Eye (tissue), 1 donor: ENCODE measurements at places on chromosomes 4 and X.

DNA sequence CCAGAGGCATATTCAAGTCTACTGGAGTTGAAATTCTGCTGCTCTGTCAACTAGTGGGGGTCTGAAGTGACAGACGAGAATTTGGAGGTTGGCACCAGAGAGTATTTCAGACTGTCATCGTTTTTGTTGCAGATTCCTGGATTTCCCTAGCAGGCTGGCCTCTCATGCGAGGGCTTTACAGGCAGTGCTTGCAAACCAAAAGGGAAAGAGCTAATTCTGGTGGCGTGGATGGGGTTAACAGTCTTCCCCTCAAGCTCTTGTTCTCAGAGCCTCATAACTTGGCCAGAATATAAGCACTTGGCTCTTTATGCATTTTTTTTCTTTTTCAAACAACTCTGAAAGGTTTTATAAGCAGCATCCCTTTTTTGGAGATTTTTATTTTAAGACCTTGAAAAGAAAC is at the start of gene SPARCL1:
Gene SPARCL1 (minus strand): TSS at position 190 of the 400 bp plus-strand sequence. CDS start 29,802 bp downstream, outside the sequence.
- DNase-seq: peak; percentile 64

- peak; percentile 45 for DNase-seq
Observed at GRCh38 chr4:1367230-1367935, 20.4 kb downstream of the UVSSA start.

GRCh38 chr4:110049951-110050925 is 137.6 kb downstream of the EGF start:
- peak; percentile 73 for DNase-seq

- DNase-seq: no peak
Observed at GRCh38 chr4:74667944-74668343, 126.4 kb downstream of the BTC start.

- no peak for DNase-seq
Observed at GRCh38 chrX:119682019-119682989, 10.7 kb downstream of the SEPTIN6 start.

- DNase-seq: no peak
Observed at GRCh38 chr4:147056940-147057610, 111.4 kb upstream of the TTC29 start.

DNA sequence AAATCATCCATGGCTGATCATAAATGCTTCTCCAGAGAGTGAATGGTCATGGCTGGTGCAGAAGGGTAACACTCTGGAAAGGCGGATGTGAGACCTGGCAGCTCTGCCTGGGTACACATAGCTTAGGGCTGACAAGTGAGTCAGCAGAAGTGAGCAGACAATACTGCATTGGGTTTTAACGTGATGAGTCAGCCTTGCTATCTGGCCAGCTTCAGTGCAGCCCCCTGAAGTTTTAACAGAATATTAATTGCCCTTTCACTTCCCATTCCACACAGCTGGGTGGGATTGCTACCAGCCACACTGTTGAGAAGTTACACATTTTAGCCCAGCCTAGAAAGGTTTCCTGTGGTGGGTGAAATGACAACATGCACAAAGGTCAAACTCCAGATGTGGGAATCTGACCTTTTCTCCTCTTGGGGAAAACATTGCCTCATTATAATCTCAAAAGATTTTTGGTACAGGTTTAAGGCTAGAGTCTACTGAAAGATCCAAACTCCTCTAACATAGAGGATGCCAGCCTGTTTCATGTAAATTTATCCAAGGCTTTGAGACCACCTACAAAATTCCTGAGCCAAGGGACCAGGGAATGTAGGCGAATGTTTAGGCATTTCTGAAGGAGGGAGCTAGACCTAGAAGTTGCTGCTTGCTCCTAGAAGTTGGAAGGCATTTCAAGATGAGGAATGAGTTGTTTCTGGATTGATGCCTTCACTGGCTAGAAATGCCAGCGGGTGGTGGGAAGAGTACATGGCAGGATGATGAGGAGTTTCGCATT is 230.3 kb upstream of the PGRMC2 start:
- DNase-seq: peak; percentile 69

DNA sequence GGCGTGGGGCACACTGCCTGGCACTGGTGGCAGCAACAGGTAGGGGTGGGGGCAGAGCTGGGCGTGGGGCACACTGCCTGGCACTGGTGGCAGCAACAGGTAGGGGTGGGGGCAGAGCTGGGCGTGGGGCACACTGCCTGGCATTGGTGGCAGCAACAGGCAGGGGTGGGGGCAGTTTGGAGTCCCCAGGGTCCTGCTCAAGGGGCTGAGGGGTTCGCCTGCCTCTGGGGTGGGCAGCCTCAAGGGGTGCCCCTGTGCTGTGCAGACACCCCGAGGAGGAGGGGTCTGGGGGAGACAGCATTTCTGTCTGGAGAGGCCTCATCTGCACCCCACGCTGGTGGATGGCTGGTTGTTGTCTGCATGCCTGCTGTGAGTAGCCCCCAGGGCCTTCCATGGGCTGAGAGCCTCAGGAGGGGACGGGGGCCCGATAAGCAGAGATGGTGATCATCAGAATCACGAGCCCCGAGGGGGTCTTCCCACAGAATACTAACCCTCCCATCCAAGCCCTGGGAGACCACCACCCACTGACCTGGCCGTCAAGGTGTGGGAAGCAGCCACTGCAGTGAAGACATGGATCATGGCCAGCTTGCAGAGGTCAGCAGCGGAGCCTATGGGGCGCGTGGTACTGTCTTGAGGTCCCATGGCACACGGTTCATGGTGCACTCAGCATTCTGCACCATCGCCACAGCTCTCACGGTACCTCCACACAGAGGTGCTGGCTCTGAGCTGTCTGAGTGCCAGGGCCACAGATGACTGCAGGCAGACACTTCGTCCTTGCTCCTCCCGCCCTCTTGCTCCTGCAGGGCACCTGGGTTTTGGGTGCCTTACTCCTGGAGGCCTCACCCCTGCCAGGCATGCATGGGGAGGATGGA is 21.5 kb downstream of the NAT8L start:
- DNase-seq: no peak

- DNase-seq: no peak
Observed at GRCh38 chr4:169228076-169228475, 42.7 kb downstream of the SH3RF1 start.

GRCh38 chr4:1178300-1179088 is 6.1 kb upstream of the SPON2 start:
- DNase-seq: no peak

DNA sequence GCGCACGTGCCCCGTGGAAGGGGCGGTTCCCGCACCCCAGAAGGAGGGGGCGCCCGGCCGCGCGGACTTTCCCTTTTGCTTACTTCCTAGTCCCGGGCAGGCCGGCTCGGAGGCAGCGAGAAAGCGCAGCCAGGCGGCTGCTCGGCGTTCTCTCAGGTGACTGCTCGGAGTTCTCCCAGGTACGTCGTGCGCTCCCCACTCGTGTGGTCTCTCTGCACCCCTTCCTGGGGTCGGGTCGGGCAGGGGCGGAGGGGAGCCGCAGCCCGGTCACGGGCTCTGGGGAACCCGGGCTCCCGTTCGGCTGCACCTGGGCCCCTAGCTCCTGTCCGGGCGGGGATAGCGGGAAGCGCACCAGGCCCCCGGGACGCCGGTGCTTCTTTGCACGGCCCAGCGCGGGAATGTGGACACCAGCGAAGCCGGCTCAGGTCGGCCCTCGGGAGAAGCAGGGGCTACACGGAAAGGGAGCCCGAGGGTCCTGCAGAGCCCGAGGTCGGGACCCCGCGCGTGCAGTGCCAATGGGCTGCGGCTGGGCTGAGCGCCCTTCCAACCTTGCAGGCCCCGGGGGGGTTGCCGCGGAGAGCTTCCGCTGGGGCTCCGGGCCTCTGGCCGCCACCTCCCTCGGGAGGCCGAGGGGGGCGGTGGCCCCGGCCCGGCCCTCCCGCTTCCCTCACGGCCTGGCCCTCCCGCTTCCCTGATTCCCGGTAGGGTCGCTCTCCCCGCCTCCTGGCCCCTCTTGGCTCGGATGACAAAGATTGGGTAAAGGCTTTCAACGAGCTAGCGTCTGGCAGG is at the start of gene TLR2:
Gene TLR2 (plus strand): TSS at position 99 of the 789 bp plus-strand sequence. CDS start 18,628 bp downstream, outside the sequence.
- DNase-seq: peak; percentile 70

DNA sequence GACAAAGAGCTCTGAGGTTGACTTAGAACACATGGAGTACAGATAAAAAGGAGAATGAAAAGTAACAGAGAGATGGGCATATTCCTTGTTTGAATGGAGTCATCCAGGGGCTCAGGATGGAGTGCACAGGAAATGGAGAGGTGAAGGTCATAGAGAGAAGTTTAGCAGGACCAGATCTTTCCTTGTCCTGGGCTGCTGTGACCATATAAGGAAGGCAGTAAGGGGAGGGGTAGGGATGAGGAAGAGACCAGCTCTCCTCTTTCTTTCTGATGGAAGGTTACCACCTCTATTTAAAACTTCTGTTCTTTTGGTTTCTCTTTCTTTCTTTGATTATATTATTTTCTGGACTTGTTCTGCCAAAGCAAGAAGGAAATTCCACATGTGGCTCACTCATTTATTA is 27.0 kb downstream of the AR start:
- no peak for DNase-seq

GRCh38 chr4:118865091-118865708 is 23.5 kb upstream of the SYNPO2 start:
- peak; percentile 50 for DNase-seq

DNA sequence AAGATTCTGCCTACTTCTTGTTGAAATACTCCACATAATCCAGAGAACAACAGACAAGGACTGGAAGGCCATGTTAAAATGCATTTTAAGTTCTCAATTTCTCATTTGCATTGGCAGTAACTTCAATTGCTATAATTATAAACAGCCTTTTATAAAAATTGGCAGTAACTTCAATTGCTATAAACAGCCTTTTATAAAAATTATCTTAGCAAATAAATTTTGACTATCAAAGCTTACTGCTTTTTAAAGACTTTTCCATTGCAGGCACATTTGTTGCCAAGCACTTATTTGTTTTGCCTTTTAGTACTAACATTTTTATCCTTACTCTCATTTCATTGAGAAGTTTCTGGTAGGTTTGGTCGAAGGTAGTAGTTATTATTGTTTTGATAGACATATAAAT is 17.8 kb downstream of the SCFD2 start:
- DNase-seq: no peak

GRCh38 chrX:11319806-11320520 is 26.8 kb downstream of the AMELX start:
- peak; percentile 63 for DNase-seq

GRCh38 chr4:104205116-104205515 is 289.6 kb downstream of the CXXC4 start:
- DNase-seq: no peak

GRCh38 chr4:48629458-48629857 is 139.4 kb downstream of the ZAR1 start:
- no peak for DNase-seq

DNA sequence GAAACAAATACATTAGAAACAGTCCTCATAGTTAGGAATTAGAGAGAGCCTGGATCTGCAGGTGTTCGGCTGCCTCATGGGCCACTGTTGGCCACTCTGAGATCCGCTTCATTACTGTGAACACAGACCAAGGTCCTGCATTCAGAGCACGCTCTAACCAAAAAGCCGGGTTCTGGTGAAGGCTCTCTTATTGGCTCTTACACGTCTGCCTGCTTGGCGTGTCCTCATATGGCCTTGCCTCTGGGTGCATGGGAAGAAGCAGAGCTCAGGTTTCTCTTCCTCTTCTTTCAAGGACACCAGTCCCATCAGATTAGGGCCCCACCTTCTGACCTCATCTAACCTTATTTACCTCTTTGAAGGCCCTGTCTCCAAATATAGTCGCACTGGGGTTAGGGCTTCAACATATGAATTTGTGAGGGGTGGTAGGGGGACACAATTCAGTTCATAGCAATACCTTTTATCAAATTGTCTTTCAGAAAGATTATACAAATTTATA is 37.1 kb upstream of the ELF2 start:
- no peak for DNase-seq

GRCh38 chr4:24497221-24497620 is 87.1 kb downstream of the DHX15 start:
- DNase-seq: no peak

DNA sequence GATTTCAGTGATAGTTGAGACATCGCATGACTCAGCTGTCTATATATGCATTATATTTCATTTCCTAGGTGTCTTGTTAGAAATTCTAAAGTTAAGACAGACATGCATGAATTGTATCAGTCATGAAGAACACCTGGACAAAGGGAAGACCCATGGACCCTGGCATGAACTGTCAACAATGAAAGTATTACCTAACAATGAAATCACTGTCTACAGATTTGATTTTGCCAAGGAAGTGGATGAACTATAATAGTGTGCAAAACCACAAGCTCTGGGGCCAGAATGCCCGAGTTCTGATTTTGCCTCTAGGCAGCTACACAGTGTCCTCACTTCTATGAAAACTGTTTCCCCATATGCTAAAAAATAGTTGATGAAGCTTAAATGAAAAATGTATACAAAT is 386.1 kb downstream of the NLGN4X start:
- DNase-seq: no peak

DNA sequence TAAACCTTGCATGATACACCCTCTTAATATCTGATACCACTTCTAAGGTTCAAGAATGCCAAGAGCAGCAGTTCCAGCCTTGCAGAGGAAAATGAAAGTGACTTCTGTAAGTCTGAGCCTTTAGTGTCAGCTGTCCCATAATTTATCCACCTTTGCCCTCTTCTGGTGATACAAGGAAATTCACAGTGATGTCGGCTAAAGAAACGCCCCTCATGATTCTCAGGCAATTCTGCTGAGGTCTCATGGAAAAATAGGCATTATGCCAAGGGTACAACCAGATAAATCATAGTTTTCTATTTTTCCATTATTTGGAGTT is 172.2 kb upstream of the CXCL13 start:
- DNase-seq: peak; percentile 78

- no peak for DNase-seq
Observed at GRCh38 chr4:150743564-150744342, 161.8 kb downstream of the MAB21L2 start.

- DNase-seq: no peak
Observed at GRCh38 chr4:182819751-182820150, 97.4 kb downstream of the DCTD start.

DNA sequence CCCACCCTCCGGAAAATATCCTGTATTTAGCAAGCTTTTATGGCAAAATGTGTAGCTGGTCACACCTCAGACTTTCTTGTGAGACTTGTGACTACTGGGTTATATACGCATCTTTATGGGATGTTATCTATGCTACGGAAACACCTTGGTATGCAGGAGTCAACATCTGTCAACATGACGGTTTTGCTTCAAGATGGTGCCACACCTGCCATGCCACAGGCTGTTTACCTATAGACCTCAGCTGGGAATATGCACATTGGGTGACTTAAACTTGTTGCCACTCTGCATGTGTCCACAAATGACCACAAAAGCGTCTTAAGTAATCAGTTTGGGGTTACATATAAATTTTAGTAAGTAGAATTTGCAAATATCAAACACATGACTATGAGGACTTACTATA is 192.3 kb upstream of the ATP6AP2 start:
- no peak for DNase-seq

- no peak for DNase-seq
Observed at GRCh38 chr4:3436048-3436797, 5.5 kb upstream of the HGFAC start.

- no peak for DNase-seq
Observed at GRCh38 chrX:120791013-120791643, 84.5 kb downstream of the CT47B1 start.

- DNase-seq: peak; percentile 9
Observed at GRCh38 chr4:64718091-64718490, 308.8 kb upstream of the TECRL start.

GRCh38 chr4:4575284-4576211 is 33.7 kb upstream of the STX18 start:
- peak; percentile 92 for DNase-seq

- no peak for DNase-seq
Observed at GRCh38 chrX:37796805-37797204, 16.9 kb downstream of the CYBB start.
